Endodermal cell (in vitro differentiated cells): ENCODE measurements at places on chromosomes 3 and 15.

DNA sequence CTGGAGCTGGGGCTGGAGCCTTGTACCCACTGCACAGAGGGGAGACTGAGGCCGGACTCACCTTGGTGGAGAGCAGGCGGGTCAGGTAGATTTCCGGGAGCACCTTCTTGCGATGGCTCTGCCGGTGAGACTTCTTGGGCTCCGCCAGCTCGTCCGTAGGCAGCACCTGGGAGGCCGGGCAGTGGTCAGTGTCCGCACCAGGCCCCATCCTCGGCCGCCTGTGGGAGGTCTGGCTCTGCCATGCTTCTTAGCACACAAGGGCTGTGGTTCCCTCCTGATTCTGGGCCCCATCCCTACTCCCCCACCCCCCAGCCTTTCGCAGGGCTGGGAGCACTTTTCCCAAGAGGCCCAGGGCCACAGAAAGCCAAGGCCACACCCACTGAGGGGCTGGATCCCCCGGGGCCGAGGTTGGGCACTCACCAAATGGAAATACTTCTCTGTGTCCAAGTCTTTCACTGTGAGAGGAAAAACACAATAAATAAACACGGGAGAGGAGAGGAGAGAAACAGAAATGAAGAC lies 17.4 kb downstream of the H1-8 start:
- no peak for DNase-seq

GRCh38 chr3:107588217-107588616 lies 65.5 kb downstream of the BBX start:
- no peak for DNase-seq

- peak; percentile 74 for DNase-seq
These were observed 68.1 kb downstream of the DNAJB8 start for GRCh38 chr3:128398586-128398985.

DNA sequence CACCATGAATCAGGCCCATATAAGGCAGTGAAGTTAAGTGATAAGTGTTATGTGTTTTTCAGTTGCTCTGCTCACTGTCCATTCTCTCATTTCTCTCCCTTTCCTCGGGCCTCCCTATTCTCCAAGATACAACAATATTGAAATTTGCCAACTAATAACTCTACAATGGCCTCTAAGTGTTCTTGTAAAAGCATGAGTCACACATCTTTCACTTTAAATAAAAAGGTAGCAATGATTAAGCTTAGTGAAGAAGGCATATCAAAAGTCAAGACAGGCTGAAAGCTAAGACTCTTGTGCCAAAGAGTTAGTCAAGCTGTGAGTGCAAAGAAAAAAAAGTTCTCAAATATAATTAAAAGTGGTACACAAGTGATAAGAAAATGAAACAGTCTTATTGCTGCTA lies 675.4 kb downstream of the OTOL1 start:
- DNase-seq, result no peak

GRCh38 chr15:62802612-62803011 lies 239.9 kb upstream of the TPM1 start:
- no peak for DNase-seq

DNA sequence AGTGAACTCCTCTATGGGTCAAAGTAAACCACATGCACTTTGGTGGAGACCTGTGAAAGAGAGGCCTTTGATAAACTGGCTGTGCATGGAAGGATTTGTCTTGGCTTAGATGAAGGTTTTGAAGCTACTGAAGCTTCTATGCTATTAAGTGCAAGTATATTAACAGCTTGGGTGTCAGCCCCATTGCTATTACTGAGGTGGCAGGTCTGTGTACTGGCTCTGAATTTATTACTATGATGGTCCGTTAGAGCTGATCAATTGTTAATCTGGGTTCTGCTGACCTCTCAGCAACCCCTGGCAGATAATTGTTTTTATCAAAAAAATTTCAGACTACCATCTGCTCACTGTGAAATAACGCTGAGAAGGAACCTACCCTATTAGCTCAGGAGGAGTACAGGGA lies 268.2 kb downstream of the CACNA2D3 start:
- DNase-seq, result no peak

DNA sequence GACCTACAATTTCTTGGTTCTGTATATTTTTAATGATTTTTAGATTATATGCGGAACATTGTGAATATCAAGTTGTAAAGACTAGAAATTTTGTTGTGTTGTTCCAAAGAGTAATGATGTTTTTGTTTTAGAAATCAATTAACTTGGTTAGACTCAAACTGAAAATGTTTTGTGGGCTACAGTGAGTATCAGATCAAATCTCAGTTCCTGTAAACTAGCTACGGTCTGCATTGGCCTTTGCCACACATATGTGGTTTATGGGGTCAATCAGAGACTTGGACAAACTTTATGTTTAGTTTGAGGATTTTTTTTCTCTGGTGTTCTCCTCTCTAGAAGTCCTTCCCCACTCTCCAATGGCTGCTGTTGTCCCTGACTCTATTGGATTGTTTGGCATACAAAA lies 308.0 kb upstream of the THRB start:
- no peak for DNase-seq

DNA sequence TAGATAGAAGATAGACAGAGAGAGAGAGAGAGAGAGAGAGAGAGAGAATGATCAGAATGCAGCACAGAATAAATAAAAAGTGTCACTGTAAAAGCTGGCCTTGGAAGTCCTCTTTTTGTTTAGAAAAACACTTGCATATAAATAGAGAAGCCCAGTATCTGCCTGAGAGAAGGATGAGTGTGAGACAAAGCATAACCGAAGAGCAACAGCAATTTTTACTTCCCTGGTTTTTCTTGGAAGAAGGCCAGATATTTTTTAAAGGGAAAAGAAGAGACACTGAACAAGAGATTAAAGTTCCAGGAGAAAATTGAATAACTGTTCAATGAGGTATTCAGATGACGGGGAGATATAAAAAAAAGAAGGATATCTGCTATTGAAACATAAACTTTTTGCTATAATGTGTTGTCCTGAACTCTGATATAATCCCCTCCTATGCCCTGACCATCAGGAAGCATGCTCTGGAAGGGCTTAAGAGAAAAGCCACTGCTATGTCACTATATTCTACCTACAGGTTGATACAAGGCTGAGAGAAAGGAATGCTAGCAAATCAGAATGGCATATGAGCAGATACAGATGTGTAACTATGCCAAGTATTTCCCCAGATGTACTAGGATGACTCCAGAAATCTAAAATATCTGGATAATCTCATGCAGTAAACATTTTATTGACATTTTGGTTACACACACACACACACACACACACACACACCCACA lies 358.9 kb downstream of the RBMS3 start:
- DNase-seq, result no peak

GRCh38 chr15:74890665-74890960 lies 771 bp downstream of the MPI start:
- DNase-seq, result no peak

- DNase-seq, result no peak
These were observed 726.7 kb upstream of the NR2F2 start for GRCh38 chr15:95603802-95604201.

GRCh38 chr3:155641956-155642355 lies 102.9 kb downstream of the PLCH1 start:
- no peak for DNase-seq

- DNase-seq, result no peak
These were observed 662 bp downstream of the UBL7 start for GRCh38 chr15:74460298-74460697.

- no peak for DNase-seq
These were observed 300.0 kb upstream of the CTNNB1 start for GRCh38 chr3:40899286-40899712.

DNA sequence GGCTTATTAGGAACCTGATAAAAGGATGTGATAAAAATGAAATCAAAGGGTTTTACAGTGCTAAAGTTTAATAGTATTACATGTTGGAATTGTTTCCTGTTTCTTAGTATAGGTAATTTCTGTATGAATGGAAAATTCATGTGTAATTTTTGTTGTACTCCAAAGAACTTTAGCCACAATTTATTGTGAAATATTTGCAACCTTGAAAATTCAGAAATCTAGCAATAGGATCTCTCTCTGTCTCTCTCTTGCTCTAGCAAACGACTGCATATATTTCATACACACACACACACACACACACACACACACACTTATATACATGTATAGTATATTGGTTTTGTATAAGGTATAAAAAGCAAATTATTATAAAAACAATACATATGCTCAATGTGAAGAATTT lies 59.6 kb downstream of the PIAS1 start:
- DNase-seq, result no peak

- no peak for DNase-seq
These were observed 83.2 kb upstream of the ADAMTSL3 start for GRCh38 chr15:83570756-83571155.

GRCh38 chr3:149592758-149593240 lies 65.0 kb downstream of the WWTR1 start:
- no peak for DNase-seq
